ENCODE measurements at places on chromosomes 4 and X.

GRCh38 chr4:152485726-152486276 is 50.1 kb downstream of the FBXW7 start:
- H3K27me3 ChIP-seq = no peaks in the 10 kb centered on the region
- H3K36me3 ChIP-seq = no peaks in the 10 kb centered on the region
- no peak for DNase-seq
- peaks cover 2% of the 10 kb centered on the region for H3K4me1 ChIP-seq
- H3K27ac ChIP-seq = no peak overlapping the region

- no peak for DNase-seq
- no peaks in the 10 kb centered on the region for H3K27me3 ChIP-seq
- H3K4me1 ChIP-seq = no peaks in the 10 kb centered on the region
- no peak overlapping the region for H3K27ac ChIP-seq
Observed at GRCh38 chr4:123750044-123750443, 353.4 kb downstream of the SPRY1 start.

DNA sequence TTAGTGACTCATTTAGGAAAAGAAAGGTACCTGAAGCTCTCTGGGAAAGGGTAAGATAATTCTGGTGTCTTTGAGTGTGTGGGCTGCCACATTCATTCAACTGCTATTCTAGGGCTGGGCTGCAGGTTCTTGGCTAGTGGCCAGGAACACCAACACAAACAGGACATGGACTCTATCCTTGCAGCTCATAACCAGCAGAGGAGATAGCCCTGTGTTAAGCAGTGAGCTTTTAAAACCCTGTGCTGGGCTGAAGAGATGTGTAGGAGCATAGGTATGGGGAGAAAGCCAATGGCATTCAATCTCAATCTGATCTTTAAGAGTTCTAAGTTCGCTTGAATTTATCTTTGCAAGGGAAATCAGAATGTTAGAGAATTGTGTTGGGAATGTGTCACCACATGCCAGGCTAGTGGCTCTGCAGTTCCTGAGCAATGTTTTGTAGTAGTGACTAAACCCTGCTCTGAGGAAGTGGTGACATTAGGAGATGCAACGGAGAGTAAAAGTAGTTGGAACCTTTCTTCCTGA is 39.2 kb downstream of the SGMS2 start:
- no peak for DNase-seq
- no peaks in the 10 kb centered on the region for H3K36me3 ChIP-seq
- no peak overlapping the region for H3K27ac ChIP-seq
- no peaks in the 10 kb centered on the region for H3K4me1 ChIP-seq

- no peaks in the 10 kb centered on the region for H3K36me3 ChIP-seq
- no peak for DNase-seq
- no peaks in the 10 kb centered on the region for H3K4me1 ChIP-seq
Observed at GRCh38 chr4:61533140-61533539, 333.0 kb downstream of the ADGRL3 start.

- H3K36me3 ChIP-seq = no peaks in the 10 kb centered on the region
- no peak for DNase-seq
- H3K27me3 ChIP-seq = no peaks in the 10 kb centered on the region
- no peak overlapping the region for H3K27ac ChIP-seq
- H3K4me3 ChIP-seq = no peak overlapping the region
Observed at GRCh38 chrX:19677121-19677520, 161.8 kb upstream of the MAP3K15 start.

DNA sequence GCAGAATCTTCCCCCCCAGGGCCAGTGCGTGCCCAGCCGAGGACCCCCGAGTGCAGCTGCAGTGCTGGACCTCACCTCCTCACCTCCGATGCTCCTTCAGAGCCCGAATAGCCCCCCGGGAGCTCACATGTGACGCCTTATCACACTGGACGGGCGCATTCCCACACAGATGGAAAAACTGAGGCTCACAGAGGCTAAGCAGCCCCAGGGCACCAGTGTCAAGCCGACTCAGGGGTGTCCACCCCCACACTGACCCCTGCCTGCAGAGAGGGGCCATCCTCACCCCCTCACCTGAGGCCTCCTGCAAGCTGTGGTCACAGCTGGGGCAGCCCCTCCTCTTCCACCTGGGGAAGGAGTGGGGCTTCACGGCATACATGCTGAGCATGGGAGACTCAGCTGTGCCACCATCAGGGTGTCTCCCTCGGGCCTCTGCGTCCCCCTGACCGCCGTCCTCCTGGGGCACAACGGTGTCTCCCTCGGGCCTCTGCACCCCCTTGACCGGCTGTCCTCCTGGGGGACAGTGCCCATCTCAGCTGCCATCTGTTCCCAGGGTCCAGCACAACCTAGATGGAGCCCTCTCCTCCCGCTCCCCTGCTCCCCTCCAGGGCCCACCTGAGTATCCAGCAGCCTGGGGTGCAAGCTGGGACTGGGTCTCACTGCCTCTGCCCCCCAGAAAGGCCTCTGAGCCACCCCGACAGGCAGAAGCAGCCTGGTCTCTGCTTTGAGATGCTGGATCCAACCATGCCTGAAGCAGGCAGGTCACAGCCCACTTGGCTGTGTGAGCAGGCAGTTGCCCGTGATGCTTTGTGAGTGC is 85.3 kb upstream of the NKX1-1 start:
- no peak overlapping the region for H3K27ac ChIP-seq
- no peaks in the 10 kb centered on the region for H3K4me1 ChIP-seq
- no peak overlapping the region for H3K4me3 ChIP-seq
- DNase-seq = no peak
- no peaks in the 10 kb centered on the region for H3K27me3 ChIP-seq
- H3K36me3 ChIP-seq = no peaks in the 10 kb centered on the region

DNA sequence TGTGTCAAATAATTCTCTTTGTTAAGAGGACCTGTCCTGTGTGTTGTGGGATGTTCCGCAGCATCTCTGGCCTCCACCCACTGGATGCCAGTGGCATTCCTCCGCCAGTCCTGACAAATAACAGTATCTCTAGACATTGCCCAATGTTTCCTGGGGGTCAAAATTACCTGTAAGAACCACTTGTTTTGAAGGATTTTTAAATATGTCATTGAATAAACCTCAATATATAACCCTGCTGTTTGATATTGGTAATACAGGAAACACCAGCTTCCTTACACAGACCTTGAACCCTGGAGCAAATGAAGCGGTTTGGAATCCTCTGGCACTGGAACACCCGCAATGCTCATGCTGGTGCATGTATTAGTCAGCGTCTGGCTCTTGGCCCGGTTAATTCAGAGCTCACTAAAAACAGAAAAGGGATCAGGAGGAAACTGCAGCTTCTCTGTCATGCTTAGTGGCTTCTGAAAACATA is 101.3 kb downstream of the TBL1X start:
- no peaks in the 10 kb centered on the region for H3K27me3 ChIP-seq
- H3K4me1 ChIP-seq = no peaks in the 10 kb centered on the region
- H3K36me3 ChIP-seq = no peaks in the 10 kb centered on the region
- H3K4me3 ChIP-seq = no peak overlapping the region
- DNase-seq = peak; percentile 86
- H3K27ac ChIP-seq = no peak overlapping the region

DNA sequence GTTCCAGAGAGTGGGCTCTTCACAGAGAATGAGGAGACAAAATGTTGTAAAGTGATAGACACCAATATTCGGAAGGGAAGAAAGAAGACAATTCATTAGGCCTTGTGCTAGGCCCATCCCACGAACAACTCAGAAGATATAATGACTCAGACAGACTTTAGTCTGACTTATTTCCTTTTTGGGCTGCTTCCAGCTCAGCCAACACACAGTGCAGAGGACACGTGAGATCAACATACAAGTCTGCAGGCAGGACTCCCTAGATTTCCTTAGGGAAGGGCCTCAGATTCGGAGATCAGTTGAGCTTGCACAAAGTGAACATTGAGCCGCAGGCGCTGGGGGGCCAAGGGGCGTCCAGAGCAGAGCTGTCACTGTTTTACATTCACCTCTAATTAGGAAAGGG is 290.7 kb upstream of the TENM3 start:
- H3K27ac ChIP-seq = no peak overlapping the region
- H3K36me3 ChIP-seq = no peaks in the 10 kb centered on the region
- DNase-seq = no peak
- H3K4me1 ChIP-seq = no peaks in the 10 kb centered on the region

GRCh38 chrX:129650183-129650689 is 4.5 kb downstream of the APLN start:
- H3K27ac ChIP-seq = no peak overlapping the region
- H3K4me1 ChIP-seq = no peaks in the 10 kb centered on the region
- no peak for DNase-seq

DNA sequence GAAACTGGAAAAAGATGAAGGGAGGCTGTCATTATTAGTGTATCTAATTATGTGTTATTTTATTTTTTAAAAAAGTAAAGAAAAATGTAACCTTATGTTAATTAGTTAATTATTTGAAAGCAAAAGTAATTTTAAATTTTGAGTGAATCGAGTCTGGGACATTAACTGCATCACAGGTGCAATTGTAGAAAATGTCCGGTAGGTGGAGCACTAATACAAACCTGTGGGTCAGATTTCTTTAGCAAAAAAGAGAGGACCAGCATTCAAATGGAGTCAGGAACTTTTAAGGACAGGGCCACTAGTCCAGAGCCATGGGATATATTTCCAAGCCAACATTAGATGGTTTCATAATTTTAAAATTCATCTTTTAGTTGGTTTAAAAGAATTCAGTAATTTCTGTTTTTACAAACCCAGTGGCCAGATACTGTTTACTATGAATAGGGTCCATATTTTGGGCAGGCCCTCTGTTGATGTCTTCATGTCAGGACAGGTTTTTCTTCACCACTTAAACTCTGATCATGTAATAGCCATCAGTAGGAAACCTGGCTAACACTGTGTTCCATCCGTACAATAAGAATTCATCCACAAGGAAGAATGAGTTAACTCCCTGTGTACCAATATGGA is 27.2 kb downstream of the BST1 start:
- no peaks in the 10 kb centered on the region for H3K36me3 ChIP-seq
- H3K4me1 ChIP-seq = no peaks in the 10 kb centered on the region
- no peak overlapping the region for H3K4me3 ChIP-seq
- no peak overlapping the region for H3K27ac ChIP-seq
- H3K27me3 ChIP-seq = no peaks in the 10 kb centered on the region

- H3K4me3 ChIP-seq = no peak overlapping the region
- no peaks in the 10 kb centered on the region for H3K36me3 ChIP-seq
- H3K27me3 ChIP-seq = no peaks in the 10 kb centered on the region
- no peak overlapping the region for H3K27ac ChIP-seq
- H3K4me1 ChIP-seq = no peaks in the 10 kb centered on the region
- DNase-seq = peak; percentile 55
Observed at GRCh38 chrX:13463608-13464007, 105.8 kb upstream of the EGFL6 start.

DNA sequence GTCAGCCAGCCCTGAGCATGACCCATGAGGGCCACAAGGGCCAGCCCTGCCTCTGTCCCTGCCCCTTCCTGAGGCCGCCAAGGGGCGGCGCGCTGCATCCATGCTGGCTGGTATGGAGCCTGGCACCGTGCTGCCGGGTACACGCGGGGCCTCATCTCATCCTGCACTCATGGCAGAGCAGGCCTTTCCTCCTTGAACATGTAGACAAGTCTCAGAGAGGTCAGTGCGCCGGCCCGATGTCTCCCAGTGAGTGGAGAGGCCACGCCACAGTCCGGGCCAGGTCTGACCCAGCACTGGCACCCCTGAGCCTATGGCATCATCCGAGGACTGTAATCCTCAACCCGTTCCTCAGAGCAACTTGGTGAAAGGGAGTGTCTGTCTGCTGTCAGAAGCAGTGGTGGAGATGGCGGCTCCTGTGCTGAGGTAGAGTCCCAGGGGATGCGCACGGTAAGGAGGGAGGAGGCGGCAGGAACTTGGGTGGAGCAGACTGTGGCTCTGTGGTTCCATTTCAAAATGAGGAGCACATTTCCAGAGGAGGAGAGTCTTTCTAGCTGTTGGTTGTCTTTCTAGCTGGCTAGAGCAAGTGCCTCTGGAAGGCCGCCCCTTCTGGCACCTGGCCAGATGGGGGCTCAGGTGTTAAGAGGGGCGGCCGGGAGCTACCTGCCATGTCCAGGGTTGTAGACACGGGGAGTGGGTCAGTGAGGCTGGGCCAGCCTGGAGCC is 32.8 kb downstream of the TRMT44 start:
- peak overlapping the region; percentile 34 for H3K27ac ChIP-seq
- no peaks in the 10 kb centered on the region for H3K4me1 ChIP-seq
- DNase-seq = no peak
- H3K4me3 ChIP-seq = no peak overlapping the region
- H3K27me3 ChIP-seq = no peaks in the 10 kb centered on the region
- H3K36me3 ChIP-seq = no peaks in the 10 kb centered on the region

GRCh38 chr4:105469736-105470135 is 4.1 kb downstream of the PPA2 start:
- H3K4me1 ChIP-seq = peaks cover 2% of the 10 kb centered on the region
- no peak overlapping the region for H3K27ac ChIP-seq
- H3K27me3 ChIP-seq = no peaks in the 10 kb centered on the region
- H3K4me3 ChIP-seq = no peak overlapping the region
- H3K36me3 ChIP-seq = no peaks in the 10 kb centered on the region
- no peak for DNase-seq

- no peak overlapping the region for H3K4me3 ChIP-seq
- H3K4me1 ChIP-seq = no peaks in the 10 kb centered on the region
- DNase-seq = no peak
- H3K27me3 ChIP-seq = no peaks in the 10 kb centered on the region
Observed at GRCh38 chr4:78592088-78592783, 40.7 kb downstream of the ANXA3 start.

DNA sequence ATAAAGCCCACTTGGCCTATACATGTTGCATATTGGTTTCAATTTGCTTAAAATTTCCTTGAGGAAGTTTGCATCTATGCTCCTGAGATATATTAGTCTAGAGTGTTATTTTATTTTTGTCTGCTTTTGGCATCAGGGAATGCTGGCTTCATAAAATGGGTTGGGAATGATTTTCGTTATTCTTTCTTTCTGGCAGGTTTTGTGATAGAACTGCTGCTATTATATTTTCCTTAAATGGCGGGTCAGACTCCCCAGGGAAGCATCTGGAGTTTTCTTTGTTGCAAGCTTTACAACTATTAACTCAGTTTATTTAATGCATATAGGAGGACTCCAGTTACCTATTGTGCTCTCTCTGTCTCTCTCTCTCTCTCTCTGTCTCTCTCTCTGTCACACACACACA is 82.0 kb upstream of the WDR17 start:
- H3K4me1 ChIP-seq = no peaks in the 10 kb centered on the region
- no peak for DNase-seq
- H3K4me3 ChIP-seq = no peak overlapping the region
- H3K27ac ChIP-seq = no peak overlapping the region

DNA sequence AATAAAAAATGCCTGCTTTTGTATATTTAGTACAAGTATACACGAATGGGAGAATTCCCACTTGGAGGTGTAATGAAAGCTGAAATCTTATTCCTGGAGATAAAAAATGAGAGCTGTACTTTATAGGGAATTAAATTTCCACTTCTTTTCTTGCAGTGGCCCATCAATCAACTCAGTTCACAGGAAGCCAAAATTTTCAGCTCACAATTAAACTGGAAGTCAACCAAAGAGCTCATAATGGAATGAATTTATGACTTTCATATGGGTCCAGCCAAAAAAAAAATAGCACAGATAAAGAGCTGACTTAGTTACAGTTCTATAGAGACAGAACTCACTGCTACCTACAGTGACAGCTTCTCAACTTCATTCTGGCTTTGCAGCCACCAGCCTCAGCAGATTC is 115.2 kb upstream of the TBC1D9 start:
- H3K27me3 ChIP-seq = no peaks in the 10 kb centered on the region
- no peak overlapping the region for H3K4me3 ChIP-seq
- H3K36me3 ChIP-seq = no peaks in the 10 kb centered on the region
- peaks cover 5% of the 10 kb centered on the region for H3K4me1 ChIP-seq
